ENCODE measurements at places on chromosomes 3 and 15.

- no peak for DNase-seq
Observed at GRCh38 chr3:23490459-23490858, 287.3 kb downstream of the UBE2E2 start.

DNA sequence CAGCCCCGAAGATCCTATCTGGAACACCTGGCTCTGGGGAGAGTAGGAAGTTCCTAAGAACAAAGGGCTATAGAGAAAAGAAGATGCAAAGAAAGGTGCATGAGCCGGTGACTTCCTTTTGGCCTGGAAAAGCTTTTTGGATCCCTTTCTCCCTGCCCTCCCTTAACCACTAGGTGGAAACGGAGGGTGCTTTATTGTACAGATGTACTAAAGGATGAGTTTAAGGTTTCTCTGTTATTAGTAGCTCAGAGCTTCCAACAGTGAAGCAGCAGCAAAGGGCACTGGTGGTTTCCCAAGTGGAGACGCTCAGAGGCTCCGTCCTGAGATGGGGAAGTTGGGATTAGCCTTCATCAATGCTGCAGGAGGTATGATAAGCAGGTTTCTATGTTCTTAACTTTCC lies 5.9 kb upstream of the ADGRG7 start:
- no peak for DNase-seq

- DNase-seq, result no peak
Observed at GRCh38 chr3:109059264-109059663, 58.7 kb downstream of the MORC1 start.

- DNase-seq, result no peak
Observed at GRCh38 chr3:153852355-153852754, 268.8 kb upstream of the ARHGEF26 start.

DNA sequence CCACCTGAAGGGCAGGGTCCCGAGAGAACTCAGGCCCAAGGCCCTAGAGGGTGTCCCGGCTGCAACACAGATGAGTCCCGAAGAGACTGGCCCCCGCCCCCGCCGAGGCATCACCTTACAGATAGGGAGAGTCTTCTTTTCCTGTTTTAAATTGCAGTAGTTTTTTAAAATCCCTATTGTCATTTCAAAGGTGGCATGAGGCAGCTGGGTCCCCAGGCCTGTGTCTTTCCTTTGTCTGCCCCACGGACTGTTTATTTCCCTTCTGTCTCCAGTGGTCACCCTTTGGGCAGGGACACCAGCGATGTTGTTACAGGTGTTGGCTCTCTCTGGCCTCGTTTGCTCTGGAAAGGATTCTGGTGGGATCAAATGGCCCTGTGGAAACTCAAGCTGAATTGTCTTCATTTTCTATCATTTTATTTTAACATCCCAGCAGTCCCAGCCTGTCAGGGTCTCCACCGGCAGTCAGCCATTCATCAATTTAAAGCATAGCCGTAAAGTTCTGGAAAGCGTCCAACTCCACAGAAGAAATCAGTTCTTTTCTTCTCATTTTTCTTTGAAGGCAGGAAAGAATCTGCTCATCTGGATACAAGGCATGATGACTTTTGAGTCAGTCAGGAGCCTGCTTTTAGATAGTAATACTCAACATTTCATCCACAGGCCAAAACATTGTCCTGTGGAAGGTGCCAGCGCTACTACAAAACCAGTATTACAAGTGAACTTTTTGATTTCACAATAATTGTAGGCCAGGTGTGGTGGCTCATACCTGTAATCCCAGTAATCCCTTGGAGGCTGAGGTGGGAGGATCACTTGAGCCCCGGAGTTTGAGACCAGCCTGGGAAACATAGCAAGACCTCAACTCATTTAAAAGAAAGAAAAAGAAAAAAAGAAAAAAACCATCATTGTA lies 96.2 kb downstream of the HES1 start:
- DNase-seq, result no peak

DNA sequence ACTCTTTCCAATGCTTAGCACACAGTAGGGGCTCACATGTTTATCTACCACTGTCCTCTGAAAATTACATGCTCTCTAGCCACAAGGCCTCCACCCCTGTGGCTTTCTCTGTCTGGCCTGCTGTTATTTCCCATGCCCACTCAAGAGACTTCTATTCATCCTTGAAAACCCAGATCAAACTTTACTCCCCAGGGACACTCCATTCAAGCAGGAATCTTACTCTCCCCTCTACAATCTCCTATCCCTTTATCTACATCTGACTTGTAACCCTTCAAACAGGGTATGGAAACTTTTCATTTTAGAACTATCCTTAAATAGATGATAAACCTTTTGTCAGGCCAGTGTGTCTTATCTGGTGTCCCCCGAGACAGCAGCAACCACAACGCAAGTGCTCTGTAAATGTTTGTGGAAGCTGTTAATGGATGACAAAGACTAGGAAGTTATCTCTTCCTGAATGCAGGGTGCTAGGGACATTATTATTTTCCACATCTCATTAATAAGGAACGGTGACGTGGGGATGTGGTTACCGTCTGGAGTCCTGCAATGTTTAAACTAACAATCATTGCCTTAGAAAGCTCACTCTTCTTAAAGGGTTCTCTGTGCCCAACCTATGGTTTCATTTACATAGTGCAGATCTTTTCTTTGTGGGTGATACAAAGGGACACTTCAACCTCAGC lies 322.3 kb downstream of the ARRDC4 start:
- no peak for DNase-seq

DNA sequence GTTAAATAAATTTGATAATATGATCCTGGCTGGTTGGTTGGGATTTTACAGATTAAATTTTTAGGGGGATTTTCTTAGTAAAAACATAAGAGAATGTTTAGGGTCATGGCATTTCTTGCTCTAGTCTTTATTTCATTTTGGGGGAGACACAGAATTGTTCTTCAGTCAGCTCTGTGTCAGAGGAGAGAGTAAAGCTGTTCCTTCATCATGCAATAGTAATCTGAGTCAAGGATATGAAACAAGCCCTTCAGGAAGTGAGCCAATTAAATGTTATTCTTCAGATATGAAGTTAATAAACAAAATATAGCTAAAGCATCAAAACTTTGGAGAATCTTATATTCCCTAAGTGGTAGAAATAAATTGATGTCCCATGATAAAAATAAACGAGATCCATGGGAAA lies 22.9 kb upstream of the SLC4A7 start:
- no peak for DNase-seq

DNA sequence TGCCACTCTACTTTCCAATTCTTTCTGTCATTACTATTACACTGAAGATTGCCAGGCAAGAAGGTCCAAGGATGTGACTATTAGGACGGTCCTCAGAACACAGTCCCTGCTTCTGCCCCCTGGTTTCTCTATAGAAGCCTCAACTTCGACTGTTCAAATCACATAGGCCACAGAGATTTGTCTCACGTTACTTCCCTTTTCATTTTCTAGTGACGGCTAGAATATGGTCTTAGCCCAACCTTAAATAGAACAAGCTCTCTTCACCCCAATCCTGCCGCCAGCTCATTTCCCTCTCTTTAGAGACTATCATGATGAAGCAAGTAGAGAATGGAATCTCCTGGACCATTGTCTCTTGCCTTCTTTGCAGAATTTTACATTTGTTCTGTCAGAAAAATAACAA lies 84.9 kb downstream of the TIGIT start:
- DNase-seq, result no peak

DNA sequence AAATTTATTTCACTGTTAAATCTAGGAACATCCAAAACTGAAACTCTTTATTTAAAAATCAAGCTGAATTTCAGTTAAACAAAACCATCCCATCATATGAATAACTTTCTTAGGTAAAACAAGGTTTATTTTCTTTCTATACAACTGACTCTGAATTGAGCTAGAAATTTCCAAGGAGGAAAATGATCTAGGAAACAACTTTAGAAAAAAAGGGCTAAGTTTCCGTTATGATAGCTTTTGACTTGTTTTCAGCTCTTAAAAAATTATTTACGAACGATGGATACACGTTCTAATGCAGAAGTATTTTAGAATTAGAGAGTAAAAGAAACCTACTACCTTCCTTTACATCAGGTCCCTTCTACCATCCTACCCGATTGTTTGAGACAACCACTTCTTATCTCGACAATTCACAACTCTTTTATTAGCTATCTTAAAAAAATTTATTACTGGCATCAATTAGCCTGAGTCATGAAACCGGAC lies 1.8 kb upstream of the IGF1R start:
- DNase-seq, result no peak

DNA sequence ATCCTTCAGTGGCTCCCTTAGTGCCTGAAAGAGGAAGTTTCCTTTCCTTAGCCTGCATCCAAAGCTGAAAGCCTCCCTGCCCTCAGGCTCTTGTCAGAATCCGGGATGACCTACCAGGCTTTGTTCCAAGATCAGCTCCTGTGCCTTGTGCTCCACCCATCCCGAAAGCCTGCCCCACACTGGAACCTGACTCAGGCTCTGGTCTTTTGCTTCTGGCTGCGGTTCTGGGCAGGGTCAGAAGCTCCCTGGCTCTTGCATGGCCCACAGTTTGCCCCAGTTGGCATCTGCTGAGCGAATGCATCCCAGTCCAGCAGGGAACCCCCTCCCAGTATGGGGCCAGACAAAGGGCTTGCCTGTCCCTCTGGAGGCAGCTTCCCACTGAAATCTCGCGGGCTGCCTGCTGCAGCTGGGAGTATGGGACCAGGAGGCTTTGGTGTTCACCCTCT lies 25.9 kb upstream of the KIF23 start:
- no peak for DNase-seq

- no peak for DNase-seq
Observed at GRCh38 chr15:98755138-98755537, 106.8 kb downstream of the IGF1R start.

DNA sequence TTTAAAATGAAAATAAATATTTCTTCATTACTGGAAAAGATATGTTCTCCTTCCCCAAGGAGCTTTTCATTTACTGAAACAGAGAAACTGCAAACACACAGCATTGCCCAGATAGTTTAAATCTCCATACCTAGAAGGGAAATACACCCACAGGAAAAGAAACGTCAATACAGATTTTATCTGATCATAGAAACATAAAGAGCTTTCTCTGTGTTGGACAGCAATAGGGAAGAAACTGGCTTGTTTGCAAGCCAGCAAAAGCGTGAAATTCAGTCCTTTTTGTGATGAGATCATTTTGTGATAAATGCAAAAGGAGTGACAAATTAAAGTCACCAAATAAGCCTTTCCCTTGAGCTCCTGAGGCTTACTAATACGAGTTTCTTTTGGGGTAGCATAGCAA lies 398.0 kb downstream of the TIGIT start:
- DNase-seq, result no peak

DNA sequence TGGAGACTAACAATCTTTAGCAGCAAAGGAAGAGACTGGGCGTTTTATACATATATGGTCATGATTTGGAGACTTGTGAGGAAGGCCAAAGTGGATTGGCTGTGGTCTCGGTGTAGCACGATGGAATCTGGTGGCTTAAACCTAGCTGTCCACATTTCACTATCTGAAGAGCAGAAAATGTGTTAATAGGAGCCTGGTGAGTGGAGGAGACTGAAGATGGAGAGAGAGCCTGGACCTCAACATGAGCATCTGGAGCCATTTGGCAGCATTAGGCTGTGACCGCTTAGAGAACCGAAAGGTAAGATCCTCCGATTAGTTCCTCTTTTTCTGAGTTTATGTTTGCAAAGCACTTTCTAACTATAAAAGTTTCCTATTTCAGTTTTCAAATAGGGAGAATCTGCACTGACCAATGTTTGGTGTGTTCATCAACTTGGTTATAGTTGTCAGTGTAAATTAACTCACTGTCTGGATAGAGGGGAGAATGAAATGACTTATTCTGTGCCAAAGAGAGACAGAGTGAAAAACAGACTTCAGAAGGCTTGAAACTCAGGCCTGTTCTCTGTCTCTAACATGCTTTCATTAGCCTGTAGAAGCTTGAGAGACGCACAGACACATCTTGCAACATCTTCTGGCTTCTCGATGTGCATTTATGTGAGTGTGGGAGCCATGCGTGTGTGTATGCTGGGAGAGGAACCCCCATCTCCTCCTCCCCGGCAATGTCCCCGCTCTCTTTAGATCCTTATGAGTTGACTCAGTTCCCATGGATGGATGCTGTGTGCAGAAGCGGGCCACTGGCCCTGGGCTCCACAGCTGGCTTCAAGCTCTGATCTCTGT lies 244.7 kb upstream of the TBL1XR1 start:
- no peak for DNase-seq

DNA sequence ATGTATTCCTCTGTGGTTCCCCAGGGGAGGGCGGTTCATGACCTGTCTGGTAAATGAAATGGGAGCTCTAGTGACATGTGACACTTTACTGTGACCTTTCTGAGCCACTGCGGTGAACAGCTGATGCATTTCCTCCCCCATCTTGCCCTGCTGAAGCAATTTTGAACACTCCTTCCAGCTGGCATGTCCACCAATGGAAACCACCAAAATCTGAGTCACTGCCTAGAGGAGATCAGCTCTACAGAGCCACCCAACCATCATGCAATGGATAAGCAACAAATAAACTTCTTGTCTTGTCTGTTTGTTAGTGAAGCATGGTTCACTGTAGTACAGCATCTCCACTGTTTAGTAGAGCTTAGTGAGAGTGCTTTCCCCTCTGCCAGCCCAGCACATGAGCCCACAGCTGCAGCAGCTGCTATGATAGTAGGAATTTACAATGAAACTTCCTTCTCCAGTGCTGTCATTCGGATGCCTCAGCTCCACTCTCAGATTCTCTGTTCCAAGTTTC lies 479.4 kb downstream of the NTRK3 start:
- DNase-seq, result no peak

DNA sequence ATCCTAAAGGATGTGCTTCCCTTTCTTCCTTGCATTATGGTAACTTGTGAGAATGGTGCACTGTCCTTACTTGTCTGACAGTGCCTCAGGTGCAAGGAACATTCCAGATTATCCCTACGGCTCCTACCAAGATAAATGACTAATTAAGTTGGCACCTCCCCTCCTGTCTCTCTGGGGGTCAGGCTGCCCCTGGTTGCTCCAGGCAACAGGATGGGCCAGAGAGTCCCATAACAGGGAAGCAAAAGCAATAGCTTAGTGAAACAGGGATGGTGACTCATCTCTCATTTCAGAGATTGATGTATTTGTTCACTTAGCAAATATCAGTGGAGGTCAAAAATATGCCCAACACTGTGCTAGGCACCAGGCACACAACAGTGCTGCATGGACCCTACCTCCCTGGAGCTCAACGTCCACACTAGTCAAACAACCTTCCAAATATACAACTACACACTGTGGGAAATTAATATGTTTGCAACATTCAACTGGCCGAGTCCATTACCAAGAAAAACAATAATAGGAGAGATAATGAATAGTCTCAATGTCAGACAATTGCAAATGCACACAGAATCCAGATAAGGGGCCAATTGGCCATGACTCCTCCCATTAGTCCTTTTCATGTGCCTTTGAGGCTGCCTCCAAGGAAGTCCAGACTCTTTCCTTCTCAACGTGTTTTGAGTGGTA lies 249.0 kb downstream of the TLE3 start:
- no peak for DNase-seq

- no peak for DNase-seq
Observed at GRCh38 chr15:92690395-92690794, 34.8 kb upstream of the FAM174B start.
